KBM-7 (cell line): ENCODE measurements at places on chromosomes 13 and 19.

- no peak for DNase-seq
Measured at GRCh38 chr19:1970806-1971502, 30.0 kb downstream of the CSNK1G2 start.

GRCh38 chr13:46170687-46171086, 11.3 kb downstream of the LCP1 start:
- peak; percentile 65 for DNase-seq

DNA sequence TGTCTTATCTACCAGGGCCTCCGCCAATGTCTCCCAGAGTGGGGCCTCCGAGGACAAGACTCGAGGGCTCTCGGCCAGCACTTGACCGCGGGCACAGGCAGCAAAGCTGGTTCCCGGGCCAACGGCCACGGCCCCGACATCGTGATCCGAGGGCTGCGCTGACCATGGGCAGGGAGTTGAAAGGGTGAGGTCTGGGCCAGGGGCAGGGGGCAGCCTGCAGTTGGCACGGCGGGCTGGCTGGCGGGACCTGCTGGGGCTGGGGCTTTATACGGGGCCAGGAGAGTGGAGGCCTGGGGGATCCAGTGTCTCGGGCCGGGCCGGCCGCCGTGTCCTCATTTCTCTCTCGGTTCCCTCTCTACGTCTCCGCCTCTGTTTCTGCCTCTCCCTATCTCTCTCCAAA, 9.8 kb upstream of the LINGO3 start:
- no peak for DNase-seq

GRCh38 chr19:51029718-51030117, 3.3 kb upstream of the KLK11 start:
- no peak for DNase-seq

- no peak for DNase-seq
Measured at GRCh38 chr13:112726016-112726767, 36.4 kb downstream of the ATP11A start.

DNA sequence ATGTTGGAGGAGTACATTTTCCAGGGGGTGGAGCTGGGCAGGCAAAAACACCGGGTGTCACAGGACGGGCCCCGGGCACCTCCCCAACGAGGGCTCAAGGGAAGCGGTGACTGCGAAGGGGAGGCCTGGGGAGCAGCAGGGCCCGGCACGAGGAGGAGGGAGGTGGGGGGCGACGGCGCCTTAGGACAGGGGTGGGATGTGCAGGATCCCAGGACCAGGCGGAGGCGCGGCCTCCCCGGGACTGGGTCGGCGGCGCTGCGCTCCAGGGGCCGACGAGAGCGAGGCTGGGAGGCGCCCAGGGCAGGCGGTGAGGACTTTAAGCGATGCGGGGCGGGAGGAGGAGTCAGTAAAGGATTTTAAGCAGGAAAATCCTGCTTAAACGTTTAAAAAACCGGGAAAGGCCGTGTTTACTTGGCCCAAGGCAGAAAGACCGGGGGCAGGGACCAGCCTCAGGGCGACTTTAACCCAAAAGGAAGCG, 427 bp downstream of the ZNF160 start:
- DNase-seq, result peak; percentile 34
